Daoy (cell line): ENCODE measurements at places on chromosomes 7 and 10.

GRCh38 chr10:71213761-71214440, 1.5 kb downstream of the UNC5B start:
- peak; percentile 76 for DNase-seq

- no peak for DNase-seq
Observed at GRCh38 chr7:40629891-40630290, 495.1 kb downstream of the SUGCT start.

DNA sequence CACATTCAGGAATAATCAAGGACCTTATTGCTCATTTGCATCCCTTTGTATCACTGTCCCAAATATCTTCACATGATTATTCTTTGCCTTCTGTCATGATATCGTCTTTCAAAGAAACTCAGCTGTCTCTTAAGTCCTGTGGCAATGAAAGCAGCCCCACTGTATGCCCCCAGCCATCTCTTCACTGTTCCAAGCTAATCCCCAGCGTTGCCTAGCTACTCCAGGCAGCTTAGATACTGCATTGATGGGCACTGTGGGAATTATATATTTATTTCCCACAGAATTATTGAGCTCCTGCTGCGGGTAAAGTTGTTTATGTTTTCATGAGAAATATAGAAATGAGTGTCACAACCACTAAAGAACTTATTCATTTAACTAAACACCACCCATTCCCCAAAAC, 38.8 kb downstream of the SND1 start:
- DNase-seq: no peak

GRCh38 chr7:122886357-122887081, at the start of gene CADPS2:
TSS of gene CADPS2 (minus strand) at chr7:122886460. CDS start at chr7:122886337, 123 bp downstream.
- peak; percentile 96 for DNase-seq

GRCh38 chr7:111474723-111475418, 87.4 kb downstream of the IMMP2L start:
- DNase-seq: no peak

DNA sequence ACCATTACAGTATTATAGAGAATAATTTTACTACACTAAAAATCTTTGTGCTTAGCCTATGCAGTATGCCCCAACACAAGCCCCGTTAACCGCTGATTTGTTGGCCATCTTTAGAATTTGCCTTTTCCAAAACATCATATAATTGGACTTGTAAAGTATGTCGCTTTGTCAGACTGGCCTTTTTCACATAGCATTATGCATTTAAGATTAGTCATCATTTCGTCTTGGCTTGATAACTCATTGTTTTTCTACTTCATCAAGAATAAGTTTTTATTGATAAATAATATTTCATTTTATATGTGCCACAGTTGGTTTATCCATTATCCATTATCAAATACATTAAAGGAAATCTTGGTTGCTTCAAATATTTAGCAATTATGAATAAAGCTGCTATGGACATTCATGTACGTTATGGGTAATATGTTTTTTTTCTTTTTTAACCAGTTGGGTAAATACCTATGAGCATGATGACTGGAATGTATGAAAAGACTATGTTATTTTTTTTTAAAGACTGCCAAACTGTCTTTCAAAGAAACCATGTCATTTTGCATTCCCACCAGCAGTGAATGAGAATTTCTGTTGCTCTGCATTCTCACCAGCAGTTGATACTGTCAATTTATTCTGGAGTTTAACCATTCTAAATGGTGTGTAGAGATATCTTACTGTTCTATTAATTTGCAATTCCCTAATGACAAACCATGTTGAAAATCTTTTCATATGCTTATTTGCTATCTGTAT, 273.1 kb upstream of the KCND2 start:
- DNase-seq: no peak

DNA sequence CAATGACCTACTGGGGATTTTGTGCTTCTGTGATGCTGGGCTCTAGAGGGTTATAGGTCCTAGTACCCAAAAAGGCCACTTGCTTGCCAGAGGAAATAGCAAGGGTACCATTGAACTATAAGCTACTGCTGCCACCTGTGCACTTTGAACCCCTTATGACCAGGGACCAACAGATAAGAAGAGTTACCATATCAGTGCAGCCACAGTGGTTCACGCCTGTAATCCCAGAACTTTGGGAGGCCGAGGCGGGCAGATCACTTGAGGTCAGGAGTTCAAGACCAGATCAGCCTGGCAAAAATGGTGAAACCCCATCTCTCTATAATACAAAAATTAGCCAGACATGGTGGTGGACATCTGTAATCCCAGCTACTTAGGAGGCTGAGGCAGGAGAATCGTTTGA, 15.5 kb upstream of the CNOT4 start:
- no peak for DNase-seq

- no peak for DNase-seq
Observed at GRCh38 chr7:157526005-157526912, 189.5 kb downstream of the DNAJB6 start.

- DNase-seq: peak; percentile 93
Observed at GRCh38 chr10:63699785-63700613, 178.8 kb downstream of the REEP3 start.

- peak; percentile 53 for DNase-seq
Observed at GRCh38 chr7:158355456-158356065, 232.1 kb downstream of the PTPRN2 start.

GRCh38 chr7:157009778-157010587, 480 bp downstream of the MNX1 start:
- DNase-seq: peak; percentile 55

GRCh38 chr10:34911661-34912205, 96.6 kb upstream of the PARD3 start:
- no peak for DNase-seq

DNA sequence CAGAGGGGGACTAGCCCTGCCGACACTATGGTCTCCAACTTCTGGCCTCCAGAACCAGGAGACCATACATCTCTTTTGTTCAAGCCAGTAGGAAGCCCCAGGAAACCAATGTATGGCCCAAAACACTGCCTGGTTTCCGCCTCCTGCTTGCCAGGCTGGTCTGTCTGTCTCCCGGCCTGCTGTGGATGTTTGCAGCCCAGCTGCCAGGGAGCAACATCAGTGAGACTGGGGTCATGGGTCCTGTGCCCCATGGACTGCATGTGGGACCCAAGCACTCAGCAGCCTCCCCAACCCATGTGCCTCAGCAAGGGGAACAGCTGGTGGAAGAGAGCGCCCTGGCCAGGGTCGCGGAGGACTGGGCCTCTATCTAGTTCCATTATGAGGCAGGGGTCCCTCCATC, 33.4 kb upstream of the NUB1 start:
- no peak for DNase-seq

GRCh38 chr7:55140221-55140940, 121.6 kb downstream of the EGFR start:
- DNase-seq: peak; percentile 73

DNA sequence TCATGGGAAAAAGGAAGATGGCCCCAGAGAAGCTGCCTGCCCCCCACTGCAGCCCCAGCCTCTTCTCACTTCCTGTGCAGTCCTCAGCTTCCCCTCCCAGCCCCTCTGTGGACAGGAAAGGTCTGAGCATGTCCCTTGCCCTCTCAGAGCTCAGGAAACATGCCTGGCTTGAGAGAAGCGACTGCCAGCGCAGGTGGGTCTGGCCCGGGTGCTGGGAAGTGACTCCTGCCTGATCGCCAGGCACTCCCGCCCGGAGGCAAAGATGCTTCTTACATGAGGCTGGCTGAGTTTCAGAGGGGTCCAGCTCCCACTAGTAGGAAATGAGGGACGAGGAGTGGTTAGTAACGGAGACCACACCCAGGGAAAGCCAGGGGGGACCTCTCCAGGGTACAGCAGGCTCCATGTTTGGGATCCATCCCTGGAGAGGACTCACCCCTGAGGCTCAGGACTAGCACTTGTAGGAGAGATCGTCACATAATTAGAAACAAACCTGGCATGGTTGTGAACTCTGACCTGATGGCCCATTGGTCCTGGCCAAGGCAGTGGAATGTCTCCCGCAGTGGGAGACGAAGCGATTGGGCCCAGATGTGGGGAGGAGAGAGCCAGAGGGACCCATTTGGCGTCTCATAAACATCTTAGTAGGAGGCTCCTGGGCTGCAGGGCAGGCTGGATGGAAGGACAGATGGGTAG, 12.3 kb downstream of the ELN start:
- no peak for DNase-seq

GRCh38 chr7:42211938-42212337, 25.1 kb downstream of the GLI3 start:
- no peak for DNase-seq

DNA sequence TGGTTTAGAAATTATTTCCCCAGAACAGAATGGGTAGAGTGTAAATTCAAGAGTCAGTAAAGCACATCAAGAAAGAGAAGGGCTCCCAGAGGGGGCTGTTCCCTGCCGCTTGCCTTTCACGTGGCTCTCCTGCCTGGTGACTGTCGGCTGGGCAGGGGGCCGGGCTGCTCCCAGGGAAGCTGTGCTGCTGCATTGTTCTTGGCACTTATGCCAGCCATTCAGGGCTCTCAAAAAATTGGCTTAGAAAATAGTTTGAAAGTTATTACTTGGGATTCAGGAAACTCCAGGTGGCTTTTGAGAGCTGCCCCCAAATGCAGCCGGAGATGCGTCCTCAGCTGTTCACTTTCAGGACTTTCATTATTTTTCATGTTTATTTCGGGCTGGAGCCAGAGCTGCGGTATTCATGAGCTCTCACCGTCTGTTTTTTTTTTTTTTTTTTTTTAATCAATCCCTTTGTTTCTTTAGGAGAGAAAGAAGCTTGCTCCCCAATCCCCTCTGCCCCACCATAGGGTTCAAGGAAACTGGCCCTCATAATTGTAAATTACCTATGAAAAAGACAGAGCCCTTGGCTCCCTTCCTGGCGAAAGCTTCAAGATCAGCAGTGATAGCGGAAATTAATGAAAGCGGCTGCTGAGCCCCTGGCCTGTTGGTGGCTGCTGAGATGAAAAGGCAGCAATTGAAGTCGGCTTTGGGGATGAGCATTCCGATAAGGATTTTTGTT, 94.1 kb downstream of the SORCS3 start:
- DNase-seq: no peak

DNA sequence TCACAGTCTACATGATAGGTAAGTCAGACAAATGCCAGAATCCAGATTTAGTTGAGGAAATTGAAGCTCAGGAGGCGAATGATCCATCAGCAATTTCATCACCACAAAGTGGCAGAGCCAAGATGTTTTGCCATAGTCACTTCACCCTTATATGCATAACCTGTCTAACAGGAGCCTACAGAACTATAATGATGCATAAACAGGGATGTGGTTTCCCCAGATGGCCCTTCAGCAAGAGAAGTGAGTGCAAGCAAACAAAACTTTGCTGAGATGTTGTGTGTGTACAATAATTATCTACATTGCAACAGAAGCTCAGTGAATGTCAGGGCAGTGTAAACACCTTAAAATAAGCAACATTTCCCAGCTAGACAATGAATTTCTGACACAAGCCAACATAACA, 28.6 kb downstream of the PON3 start:
- no peak for DNase-seq

DNA sequence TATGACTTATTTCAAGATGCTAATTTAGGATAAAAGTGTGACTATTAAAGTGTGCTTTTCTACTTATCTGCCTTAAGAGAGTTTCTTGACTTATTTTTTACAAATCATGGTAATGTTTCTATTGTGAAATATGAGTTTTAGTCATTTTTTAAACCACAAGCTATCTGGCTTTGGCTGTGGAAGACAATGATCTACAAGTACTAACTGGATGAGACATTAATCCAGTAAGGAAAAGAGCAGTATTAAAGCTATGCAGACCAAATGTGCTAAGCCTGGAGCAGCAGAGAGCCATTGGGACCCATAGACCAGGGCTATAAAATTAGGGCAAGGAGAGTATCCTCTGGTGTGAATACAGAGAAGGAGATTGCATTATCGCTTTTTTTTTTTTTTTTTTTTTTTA, 92.4 kb downstream of the SEMA3A start:
- DNase-seq: no peak

DNA sequence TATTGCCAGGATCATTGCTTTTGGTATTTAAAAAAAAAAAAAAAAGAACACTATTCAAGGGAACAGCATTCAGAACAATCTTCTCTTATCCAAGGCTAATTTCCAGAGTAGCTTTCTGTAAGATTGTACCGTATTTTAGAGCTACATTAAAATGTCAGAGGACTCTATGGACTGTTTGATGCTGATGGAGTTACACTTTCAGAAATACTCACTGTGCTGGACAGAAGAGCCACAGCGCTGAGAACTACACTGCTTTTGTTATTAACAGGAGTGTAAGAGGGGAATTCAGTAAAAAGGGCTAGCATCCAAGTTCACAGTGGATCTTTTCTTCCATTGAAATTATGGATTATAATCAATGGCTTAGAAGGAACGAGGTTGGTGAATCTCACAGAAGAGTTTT, 247.7 kb downstream of the AHR start:
- no peak for DNase-seq

DNA sequence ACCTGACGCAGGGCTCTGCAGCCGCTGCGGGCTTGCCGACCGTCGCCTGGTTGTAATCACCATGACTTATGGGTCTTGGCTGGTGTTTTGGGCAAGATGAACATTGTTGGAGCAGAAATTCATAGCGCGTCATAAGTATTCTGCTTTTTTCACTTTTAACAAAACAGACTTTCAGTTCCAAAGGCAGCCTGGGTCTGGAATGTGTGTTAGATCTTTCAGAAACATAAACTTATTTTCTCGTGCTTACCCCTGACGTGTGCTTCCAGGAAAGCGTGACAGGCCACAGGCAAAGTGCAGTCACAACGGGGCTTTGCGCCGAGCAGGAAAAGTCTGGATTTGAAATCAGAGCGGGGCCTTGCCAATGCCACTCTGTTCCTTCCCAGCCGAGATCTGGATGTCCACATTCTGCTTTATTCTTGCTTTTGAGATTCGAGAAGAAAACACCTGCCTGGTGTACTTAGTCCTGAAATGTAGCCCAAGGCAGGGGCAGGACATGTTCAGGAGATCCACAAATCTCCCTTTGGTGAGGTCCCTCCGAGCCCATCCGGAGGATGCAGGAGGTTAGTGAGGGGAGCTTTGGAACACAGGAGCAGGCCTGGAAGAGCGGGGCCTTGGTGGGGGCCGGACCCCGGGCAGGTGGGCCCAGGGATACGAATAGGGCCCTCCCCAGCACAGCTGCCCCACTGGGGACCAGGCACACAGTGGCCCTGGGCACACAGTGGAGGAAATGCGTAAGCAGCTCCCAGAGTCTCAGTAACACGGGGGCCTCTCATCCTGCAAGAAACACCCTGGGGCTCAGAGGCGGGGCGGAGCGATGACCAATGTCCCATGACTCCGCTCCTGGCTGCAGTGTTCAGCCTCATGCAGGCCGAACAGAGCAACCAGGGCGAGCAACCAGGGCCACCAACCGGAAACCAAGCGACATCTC, 49.5 kb upstream of the EBF3 start:
- DNase-seq: no peak

- no peak for DNase-seq
Observed at GRCh38 chr7:42154173-42154572, 82.8 kb downstream of the GLI3 start.

DNA sequence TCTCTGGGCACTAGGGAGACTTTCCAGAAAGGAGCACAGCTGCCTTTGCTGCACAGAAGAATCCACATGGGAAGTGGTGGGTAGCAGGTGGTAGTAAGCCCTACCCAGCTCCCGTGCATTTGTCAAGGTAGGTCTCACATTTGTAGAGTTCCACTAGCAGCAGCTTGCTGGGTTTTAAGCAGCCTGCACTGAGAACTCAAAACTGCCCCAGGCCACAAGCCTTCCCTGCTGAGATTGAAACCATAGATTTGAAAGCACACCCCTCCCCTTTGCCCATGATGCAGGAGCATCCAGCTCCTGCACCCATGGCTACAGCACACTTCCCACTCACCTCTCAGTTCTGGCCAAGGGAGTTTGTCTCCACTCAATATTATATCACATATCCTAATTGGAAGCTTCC, 604.5 kb upstream of the STEAP1 start:
- DNase-seq: no peak

- DNase-seq: no peak
Observed at GRCh38 chr7:75662579-75663301, 76.0 kb downstream of the HIP1 start.
